ENCODE measurements at places on chromosomes 4 and X.

DNA sequence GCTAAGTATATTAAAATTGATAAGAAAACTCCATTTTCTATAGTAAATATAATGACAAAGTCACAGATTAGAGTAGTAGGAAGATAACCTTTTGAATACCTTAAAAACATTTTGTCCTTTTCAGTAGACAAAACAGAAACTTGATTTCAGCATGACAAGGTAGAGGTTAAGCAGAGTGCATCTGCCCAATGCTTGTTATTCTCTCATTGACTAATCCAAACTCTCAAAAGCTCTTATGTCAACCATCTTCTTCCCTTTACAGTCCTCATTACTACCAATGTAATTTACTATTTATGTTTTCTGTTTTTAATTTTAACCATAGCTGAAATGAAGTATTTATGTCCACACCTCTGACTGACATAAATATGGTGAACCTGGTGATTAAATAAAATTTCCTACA is 11.1 kb downstream of the NIPAL1 start:
- DNase-seq, result no peak

GRCh38 chr4:17310269-17310652 is 201.6 kb downstream of the QDPR start:
- DNase-seq, result peak; percentile 37

DNA sequence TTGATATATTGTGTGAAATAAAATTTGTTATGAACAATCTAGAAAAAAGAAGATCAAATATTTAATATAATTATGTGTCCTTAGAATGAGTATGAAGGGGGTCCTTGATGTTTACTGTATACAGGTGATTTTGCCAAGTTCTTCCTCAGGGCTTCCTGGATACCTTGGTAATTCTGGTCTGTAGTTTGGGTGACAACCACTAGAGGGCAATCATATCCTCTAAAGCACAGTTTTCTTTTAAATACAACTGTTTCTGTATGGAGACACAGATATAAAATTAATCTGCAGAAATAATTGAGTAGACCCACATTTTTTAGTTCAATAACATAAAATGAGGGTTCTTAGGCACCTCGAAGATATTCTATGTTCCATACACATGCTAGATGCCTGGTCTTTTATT is 157.7 kb downstream of the SPANXN1 start:
- DNase-seq, result peak; percentile 28

DNA sequence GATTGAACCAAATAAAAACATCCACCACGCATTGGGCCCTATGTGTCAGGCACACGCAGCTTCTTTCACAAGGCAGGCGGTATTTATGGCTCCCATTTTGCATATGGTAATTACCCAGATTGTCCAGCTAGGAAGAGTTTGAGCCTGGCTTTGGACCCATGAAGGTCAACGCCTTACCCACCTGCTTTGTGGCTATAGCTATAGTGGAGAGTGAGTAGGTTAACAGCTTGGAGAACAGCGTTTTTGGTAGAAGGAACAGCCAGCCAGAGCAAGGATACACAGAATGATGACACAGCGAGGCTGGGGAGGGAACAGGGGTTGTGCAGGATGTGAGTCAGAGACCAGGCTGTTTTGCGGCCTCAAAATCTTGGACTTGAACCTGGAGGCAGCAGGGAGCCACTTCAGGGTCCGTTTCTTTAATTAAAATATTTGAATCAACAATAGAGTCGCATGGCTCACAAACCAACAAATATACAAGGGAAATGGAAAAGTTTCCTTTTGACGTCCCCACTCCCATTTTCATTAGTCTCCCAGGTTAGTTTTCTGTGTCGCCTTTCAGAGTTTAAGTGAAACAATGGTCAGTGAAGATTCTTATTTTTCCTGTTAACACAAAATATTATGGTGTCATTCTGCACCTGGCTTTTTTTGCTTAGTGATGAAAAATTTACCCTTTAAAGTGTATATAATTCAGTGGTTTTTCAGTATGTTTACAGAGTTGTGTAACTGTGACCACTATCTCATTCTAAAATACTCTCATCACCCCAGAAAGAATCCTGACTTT is 118.2 kb upstream of the STX18 start:
- peak; percentile 96 for DNase-seq

DNA sequence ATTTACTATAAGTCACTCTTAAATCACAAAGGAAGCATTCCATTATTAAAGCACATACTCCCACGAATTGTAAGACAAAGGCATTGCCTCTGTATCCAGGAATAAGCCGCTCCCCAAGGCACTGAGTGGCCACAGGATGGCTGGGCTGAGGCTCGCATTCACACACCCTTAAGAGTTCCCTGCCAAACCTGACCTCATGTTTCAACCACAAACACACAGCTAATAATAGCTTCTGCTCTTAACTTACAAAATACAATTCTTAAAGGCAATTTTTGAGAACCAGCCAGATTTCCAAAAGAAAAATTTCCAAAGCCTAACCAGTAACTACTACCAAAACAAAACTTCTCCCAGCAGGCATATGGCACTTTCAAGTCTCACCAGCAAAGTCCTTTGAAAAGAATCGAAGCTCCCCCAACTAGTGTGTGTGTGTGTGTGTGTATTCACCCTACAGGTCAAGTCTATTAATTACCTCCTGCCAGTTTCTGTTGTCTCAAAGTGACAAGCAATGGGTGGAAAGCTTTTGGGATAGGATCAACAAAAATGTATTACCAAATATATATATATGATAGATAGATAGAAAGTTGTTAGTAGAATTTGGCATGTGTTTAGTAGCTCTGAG is 36.0 kb downstream of the ARHGAP6 start:
- peak; percentile 80 for DNase-seq

GRCh38 chr4:122832732-122833131 is 6.1 kb downstream of the FGF2 start:
- DNase-seq, result no peak

DNA sequence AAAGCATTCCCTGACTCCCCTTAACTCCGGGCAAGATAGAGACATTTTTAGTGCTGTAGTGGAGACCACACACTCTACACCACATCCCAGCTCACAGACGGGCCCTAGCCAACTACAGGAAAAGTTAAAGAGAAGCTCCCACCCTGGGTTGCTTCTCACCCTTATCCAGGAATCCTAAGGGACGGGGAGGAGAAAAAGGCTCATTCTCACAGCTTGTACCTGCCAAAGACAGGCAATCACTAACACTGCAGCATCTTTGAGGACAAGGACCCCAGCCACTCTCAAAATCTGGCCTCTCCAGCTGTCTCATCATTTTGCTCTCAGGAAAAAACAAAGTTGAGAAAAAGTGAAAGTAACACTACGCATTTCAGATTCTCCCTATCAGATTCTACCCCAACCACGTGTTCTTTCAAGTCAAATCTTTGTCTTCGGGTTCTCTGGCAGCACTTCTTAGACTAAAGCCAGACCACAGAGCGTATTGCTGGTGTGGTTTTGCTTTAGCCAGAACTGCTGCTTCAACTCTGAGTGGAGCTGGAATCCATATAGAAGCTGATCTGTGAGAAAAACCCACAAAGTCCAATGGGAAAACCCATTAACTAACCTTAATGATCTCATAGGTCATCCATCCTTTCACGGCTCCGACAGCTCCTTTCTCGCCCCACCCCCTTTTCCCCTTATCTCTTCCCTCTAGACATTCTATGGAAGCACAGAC is 605.9 kb upstream of the DIPK2B start:
- peak; percentile 94 for DNase-seq

- DNase-seq, result no peak
Observed at GRCh38 chr4:1728061-1728980, 7.0 kb downstream of the TACC3 start.

DNA sequence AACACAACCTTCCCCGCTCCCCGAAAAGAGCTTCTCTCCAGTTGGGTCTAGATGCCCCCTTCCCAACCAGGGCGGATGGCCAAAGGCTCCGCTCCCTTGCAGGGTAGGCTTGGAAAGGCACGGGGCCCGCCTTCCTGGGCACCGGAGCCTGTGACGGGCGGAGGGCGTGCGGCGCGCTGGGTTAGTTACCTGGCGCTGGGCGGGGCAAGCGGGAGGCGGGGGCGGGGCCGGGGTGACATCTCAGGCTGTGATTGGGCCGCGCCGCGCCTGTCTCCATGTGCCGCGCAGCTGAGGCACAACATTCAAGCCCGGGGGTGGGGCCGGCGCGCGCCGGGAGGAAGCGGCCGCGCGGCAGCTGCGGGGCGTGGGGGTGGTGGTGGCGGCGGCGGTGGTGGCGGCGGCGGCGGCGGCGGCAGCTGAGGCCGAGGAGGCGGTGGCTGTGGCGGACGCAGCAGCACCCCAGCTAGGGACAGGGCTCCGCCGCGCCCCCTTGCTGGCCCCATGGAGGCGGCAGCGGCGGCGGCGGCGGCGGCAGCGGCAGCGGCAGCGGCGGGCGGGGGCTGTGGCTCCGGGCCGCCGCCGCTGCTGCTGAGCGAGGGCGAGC is at the start of gene REPS2:
TSS of gene REPS2 (plus strand) at position 298 of the 604 bp plus-strand sequence. CDS start at position 502, 204 bp downstream.
- DNase-seq, result peak; percentile 53

GRCh38 chr4:117417856-117418255 is 332.5 kb upstream of the TRAM1L1 start:
- DNase-seq, result peak; percentile 29

DNA sequence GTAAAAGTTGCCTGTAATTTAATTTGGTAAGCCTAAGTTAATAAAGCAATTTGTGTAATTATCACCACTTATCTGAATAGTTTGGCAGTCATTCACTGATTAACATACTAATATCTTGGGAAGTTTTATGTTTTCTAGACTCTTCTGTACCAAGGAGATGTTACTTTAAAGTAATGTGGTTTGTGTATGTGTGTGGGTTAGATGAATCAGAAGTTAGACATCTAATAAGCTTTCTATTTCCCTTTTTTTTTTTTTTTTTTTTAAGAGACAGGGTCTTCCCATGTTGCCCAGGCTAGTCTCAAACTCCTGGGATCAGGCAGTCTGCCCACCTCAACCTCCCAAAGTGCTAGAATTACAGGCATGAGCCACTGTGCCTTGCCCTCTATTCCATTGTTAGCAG is 5.3 kb downstream of the SLAIN2 start:
- peak; percentile 47 for DNase-seq

GRCh38 chrX:129637217-129638109 is 17.3 kb downstream of the APLN start:
- DNase-seq, result peak; percentile 62

- DNase-seq, result no peak
Observed at GRCh38 chr4:112315446-112315845, 18.3 kb downstream of the ALPK1 start.

All from astrocyte of the spinal cord (primary cell).